ENCODE measurements at places on chromosomes 11 and 22.

DNA sequence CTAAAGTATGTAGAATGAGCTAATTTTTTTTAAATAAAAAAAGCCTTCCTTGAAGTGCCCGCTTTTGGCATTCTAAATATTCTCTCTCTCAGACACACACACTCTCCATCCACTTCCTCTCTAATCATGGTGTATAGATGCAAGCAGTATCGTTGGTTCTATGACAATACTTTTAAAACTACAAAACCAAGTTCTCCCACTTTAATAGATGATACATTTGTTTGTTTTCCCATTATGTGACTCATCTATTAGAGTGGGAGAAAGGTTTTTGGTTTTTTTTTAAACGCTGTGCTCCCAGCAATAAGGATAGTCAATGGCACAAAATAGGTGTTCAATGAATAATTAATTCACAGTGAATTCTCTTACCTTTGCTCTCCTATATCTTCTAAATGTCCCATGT lies 44.6 kb downstream of the FZD4 start:
- no peak for DNase-seq

DNA sequence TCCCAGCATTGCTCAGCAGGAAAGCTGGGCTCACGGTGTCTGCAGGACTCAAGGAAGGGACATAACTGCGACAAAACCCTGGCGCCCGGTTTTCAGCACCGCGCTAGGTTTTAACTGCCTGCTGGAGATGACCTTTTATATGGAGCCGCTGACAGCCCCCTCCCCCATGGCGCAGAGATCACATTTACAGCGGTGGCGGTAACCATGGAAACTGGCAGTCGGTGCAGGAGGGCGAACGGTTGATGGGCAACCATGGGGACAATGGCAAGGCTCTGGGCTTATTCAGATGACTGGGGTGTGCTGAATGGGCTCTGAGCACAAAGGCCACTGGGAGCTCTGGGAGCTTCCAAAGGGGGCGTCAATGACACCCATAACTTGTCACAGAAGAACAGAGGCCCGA lies 37.2 kb downstream of the CELSR1 start:
- DNase-seq = no peak

GRCh38 chr11:45209891-45210699 lies 63.7 kb downstream of the PRDM11 start:
- peak; percentile 30 for DNase-seq

- DNase-seq = no peak
These were observed 6.8 kb downstream of the BID start for GRCh38 chr22:17767233-17768065.

GRCh38 chr11:20672575-20672974 lies 3.2 kb downstream of the NELL1 start:
- no peak for DNase-seq

DNA sequence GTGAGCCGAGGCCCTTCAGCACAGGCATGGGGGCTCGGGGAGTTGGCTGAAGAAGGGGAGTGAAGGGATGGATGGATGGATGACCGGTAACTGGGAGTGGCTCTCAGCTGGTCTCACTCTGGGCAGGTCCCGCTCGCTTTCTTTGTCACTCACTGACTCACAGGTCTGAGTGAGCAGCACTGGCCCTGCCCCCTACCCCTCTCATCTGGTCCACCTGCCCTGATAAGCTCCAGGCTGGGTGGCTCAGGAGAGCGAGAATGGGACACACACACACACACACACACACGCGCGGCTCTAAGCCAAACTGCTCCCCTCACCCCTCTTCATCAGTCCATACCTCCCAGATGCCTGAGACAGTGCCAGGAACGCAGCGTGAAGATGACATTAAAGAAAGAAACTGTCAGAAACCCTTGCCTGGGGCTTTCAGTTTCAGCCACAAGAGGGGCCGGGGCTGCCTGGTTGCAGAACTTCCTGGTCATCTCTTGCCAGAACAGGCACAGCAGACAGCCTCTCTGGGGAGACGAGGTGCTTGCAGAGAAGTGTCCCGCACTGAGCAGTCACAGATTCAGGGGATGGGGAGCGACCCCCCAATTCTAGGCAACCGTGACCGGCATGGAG lies 16.5 kb upstream of the SHISAL1 start:
- DNase-seq = no peak

DNA sequence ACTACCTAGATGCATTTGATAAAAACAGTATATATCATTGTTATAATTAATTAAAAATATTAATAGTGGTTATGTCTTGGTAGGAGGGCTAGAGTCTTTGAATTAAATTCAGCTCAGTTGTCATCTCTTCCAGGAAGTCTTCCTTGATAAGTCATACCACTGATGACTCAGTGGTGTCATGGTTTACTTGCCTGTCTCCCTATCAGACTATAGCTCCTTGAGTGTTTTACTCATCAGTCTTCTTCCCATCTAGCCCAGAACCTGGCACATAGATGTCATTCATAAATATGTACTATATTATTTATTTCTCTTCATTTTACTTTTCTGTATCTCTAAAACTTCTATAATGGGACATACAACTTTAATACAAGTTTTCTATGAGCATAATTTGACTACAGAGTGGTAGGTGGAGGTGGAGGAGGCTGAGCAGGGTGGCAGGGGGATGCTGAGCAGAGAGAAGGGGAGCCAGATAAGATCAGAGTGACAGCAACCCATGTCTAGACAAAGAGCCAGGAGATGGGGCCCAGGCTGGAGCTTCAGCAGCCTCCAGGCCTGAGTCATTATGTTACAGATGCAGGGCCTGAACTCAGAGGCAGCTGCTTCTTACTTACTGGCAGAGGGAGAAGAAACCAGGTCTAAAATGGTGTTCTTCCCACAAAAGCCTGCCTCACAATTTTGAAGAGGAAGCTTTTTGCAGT lies 82.3 kb upstream of the PHOX2A start:
- no peak for DNase-seq

DNA sequence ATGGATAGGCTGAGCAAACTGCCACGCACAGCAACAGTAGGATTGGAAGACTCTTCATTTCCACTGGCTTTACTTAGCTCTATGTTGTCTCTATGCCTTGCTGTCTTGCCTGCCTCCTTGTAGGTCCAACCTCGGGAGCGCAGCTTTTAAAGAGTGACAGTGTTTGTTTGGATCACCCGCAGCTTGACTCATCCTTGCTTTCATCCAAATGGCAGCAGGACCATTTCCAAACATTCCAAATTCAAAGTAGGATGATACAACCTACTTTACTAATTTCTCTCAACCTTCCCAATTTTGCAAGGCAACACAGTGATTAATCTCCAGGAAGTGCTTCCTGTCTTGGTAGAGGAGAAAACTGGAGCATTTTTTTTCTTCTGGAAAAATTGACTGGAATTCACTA lies at the start of gene MMP3:
TSS of gene MMP3 (minus strand) at position 121 of the 400 bp plus-strand sequence. CDS start at position 58, 63 bp downstream.
- no peak for DNase-seq

All from DND-41 (cell line).